Fibroblast of the aortic adventitia (primary cell): ENCODE measurements at places on chromosomes 6 and 20.

DNA sequence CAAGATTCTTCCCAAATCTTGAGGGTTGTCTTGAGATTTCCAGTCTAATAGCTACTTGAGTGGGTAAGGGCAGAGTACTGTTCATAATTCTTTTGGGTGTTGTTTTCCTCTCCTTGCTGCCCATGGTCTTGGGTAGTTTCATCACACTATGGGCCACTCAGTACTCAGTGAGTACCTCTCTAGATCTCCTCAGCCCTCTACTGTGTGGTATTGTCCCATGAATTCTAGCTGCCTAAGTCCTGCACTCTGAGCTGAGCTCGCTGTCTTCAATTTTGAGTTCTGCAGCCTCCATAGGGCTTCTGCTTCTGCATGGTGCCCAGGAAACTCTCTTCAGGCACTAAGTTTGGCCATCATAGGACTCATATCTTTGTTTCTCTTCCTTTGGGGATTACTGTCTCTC lies 42.3 kb downstream of the ASXL1 start:
- no peak for DNase-seq

DNA sequence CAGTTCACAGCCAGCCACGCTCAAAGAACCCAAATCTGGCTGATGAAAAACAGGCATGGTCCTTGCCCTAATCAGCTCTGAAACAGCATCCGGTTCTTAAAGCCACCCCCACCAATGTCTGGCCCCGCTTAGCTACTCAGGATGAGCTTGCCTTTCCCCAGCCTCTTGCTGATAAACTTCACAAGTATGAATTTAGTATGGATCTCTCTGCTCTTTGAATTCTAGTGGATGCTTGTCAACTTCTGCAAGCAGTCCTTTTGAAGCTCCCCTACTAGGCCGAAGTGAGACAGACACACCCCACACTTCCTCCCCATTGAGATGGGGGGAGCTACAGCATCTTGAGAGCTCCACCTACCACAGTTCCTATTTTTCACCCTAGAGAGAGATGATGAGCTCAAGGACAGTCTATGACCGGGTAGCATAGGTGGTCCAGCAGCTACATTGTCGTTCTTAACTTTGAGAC lies 36.7 kb downstream of the EBF4 start:
- peak; percentile 6 for DNase-seq

- no peak for DNase-seq
These were observed 21.2 kb downstream of the TNFRSF21 start for GRCh38 chr6:47288267-47289090.

DNA sequence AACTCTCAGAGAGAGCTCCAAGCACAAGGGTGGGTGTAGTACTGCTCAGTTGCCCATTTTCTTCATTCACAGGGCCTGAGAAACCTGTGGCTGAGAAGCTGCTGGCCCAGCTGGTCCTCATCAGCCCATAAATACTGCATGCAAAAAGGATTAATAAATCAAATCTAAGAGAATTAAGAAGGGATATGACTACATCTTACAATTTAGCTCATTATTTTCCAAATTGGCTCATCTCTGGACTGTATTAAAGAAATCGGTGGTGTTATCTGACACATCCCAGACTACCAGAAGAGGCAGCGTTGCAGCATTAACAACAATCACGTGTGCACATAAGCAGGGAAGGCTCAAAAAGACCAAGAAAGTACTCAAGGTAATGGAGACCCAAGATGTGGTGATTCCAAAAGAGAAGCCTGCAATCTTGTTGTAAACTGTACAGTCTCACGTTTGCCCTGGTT lies 90.7 kb downstream of the CD24 start:
- no peak for DNase-seq

DNA sequence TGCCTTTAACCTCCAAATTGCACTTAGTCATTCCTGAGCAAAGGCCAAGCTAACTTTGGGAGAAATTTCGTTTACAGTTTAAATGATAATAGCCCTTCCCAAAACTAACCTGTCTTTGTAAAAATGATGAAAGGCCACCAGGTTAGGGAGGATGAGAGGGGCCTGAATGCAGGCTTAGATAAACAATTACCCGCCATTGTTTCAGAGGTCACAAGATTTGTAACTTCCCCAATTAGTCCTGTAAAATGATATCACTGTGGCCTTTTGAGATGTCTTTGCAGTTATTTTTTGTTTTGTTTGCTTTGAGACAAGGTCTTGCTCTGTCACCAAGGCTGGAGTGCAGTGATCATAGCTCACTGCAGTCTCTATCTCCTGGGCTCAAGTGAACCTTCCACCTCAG lies 26.3 kb downstream of the GNL1 start:
- DNase-seq: no peak

- DNase-seq: peak; percentile 74
These were observed 3.1 kb downstream of the STXBP5 start for GRCh38 chr6:147207351-147207750.

GRCh38 chr6:18506382-18507017 lies 119.3 kb downstream of the RNF144B start:
- DNase-seq: no peak

- no peak for DNase-seq
These were observed 565.3 kb downstream of the KIF16B start for GRCh38 chr20:16007962-16008361.

DNA sequence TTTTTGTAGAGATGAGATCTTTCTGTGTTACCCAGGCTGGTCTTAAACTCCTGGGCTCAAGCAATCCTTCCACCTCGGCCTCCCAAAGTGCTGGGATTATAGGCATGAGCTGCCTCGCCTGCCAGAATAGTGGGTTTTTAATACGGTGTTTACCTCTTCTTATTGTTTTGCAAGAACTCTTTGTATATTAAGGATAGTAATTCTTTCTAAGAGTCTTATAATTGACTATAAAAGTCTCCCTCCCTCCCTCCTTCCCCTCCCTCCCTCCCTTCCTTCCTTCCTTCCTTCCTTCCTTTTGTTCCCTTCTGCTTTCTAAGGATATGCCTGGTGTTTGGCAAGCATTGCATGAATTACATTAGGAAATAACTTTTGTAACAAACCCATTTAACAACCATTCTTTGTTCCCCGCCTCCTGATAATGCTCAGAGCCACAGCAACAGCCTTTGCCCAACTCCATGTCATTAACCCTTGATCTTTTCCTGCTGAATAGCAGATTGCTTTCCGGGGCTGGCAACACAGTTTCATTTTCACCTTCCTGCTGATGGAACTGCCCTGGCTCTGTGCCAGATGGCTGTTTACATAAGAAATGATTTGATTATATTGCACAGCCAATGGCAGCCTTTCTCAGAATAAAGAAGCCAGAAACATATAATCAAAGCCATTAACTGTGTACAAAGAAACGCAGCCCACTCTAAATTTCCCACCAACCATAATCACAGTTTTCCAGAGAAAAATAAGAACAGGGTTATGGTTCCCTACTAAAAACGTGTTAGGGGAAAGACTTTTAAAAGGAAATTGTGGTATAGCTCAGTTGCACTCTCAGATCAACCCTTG lies 143.7 kb upstream of the PTPN1 start:
- peak; percentile 67 for DNase-seq

DNA sequence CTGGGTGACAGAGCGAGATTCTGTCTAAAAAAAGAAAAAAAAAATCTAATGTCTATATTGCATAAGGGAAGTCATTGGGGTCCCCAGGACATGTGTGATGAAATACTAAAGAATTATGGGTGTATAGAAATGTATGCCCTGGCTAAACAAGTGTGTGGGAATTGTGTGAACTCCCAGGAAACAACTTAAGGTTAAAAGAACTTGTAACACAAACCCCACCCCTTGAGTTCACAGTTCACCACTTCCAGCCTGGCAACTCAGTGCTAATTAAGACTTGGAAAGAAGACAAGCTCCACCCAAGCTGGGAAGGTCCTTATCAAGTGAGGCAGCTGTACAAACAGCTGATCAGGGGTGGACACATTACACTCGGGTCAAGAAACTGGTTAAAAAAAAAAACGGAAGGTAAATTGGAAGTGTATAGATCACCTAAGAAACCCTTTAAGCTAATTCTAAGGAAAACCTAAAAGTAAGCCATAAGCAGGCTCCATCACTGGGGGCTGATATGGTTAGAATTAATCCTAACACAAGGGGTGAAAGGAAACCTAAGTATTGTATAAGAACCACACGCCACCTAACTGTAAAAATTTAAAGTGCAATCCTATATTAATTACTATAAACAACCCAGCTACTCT lies 25.2 kb downstream of the HLA-A start:
- no peak for DNase-seq

DNA sequence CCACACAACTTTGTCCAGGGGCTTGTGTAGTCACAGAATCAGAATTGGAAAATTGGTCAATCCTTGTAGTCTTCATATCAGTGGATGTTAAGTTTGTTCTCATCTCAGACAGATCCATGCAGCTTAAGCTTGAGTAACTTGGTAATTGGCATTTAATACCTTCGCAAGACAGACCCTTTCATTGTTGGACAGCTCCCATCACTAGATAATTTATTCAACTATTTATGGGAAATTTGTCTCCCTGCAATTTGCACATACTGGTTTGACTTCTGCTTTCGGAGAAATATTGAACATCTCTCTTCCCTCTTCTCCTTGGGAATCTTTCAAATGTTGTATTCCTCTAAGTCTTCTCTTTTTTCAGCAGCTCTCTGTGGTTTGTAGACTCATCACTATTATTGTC lies 17.1 kb downstream of the MEI4 start:
- no peak for DNase-seq

GRCh38 chr20:61636531-61637116 lies 384.6 kb downstream of the CDH4 start:
- no peak for DNase-seq

DNA sequence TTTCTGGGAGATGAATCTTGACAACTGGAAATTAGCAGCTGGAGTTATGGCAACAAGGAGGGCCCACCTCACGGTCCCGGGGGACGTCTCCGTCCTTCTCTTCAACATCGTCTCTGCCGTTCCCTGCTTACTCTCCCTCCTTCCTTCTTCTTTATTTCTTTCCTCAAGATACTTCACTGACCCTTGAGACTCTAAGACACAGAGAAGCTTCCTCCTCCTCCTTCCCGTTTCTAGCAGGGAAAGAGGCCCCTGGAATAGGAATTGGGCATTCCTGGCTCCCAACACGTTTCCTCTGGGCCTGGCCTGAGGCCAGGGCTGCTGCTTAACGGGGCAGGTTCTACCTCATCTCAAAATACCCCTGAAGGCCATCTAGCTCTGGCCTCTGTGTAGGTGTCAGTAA lies 189.9 kb upstream of the GMDS start:
- no peak for DNase-seq

- peak; percentile 56 for DNase-seq
These were observed 6.6 kb upstream of the SPO11 start for GRCh38 chr20:57323034-57323433.

GRCh38 chr6:87922196-87922946 lies 125.3 kb upstream of the SPACA1 start:
- DNase-seq: no peak

DNA sequence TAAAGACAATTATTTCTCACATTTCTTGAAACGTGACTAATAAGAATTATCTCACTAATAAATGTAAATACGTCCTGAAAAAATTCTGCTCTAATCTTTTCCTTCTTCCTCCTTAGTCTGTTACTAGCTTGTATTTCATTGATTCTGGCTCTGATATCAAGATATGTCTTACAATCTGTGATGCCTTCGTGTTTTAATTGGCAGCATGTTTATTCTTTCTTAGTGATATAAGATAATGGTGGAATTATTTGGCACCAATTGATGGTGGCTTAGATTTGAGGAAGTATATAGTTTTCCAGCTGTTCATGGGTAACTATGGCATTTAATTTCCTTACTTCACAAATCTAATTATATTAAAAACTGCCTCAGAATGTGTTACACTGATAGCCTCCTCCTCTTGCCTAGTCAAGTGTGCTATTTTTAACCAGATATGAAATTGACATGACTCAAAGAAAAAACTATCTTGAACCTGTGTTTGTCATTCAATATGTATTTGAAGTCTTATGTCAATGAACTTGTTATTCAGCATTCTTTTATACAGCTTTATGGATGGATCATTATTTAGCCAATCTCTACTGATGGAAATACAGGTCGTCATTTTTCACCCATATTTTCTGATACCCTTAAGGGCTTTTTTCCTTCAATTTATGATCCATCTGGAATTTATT lies 5.3 kb downstream of the CCNC start:
- no peak for DNase-seq

- peak; percentile 11 for DNase-seq
These were observed 61.7 kb upstream of the EMILIN3 start for GRCh38 chr20:41428285-41428684.

- DNase-seq: no peak
These were observed 156.6 kb upstream of the TAB2 start for GRCh38 chr6:149160943-149161342.

GRCh38 chr20:50762435-50763220 lies 31.2 kb downstream of the PARD6B start:
- DNase-seq: peak; percentile 73

- peak; percentile 22 for DNase-seq
These were observed 216.2 kb downstream of the RFPL4B start for GRCh38 chr6:112563368-112563767.

DNA sequence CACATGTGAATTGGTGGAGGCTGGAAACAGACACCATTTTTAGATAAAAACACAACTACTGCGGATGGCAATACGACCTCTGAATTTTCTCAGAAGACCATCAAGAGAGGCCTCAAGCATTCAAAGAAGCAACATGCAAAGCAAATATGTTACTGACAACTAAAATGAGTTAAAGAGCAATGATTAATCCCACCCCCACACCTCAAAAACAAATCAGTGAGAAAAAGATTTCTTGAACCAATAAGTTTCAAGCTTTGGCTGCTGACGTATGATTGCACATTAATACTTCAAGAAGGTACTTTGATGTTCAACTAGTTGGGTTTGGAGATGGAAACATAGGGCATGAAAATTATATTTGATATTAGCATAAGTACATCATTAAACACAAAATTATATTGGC lies 982 bp downstream of the MMUT start:
- DNase-seq: peak; percentile 34

GRCh38 chr6:119195848-119196247 lies 117.4 kb upstream of the FAM184A start:
- no peak for DNase-seq

DNA sequence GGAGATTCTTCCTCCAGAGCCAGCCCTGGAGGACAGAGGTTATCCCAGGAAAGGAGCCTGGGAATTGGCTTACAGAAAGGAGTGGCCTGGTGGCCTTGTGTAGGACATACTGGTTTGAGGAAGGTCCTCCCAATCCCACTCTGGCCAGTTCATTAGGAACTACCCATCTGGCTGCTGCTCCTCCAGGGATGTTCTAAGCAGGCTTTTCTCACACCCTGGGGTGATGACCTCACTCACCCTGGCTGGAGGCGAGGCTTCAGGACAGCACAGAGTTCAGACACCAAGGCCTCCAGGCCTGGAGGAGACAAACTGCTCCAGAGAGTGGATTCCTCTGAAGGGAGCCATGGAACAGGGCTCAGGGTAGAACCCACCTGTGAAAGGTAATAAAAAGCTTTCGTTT lies 8.9 kb downstream of the GNMT start:
- no peak for DNase-seq

DNA sequence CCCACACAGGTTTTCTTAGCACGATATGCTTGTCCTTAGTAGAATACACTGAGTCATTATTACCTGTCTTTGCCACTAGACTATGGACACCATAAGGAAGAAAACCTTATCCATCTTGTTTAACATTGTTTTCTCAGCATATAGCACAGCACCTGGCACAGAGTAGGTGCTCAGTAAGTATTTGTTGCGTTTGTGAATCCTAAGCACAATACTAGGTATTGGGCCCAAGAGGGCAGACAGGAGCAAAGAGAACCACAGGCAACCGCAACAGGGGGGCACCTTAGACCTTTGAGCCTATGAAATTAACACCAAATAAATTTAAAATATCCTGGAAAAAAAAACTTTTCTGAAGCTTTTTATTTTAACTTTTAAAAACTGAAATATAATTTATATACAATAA lies 3.7 kb upstream of the NCOA6 start:
- DNase-seq: no peak
